RPMI7951 (cell line): ENCODE measurements at places on chromosomes 4 and X. TPM values are rescaled to one million over a fixed set of nuclear protein-coding genes. Genes with fewer than 3 reads are reported as not detected.
A peak's percentile ranks its signal among the peaks of the same experiment; 100 is the strongest.

The LRIT3 gene
- not detected in 2 replicates for total RNA-seq

The SGMS2 gene
- 14.0 and 15.3 TPM in 2 replicates for total RNA-seq

The APELA gene
- total RNA-seq, result not detected in 2 replicates

The ZNF185 gene
- total RNA-seq, result 2.9 and 3.3 TPM in 2 replicates

The NAP1L3 gene
- 10.3 and 11.4 TPM in 2 replicates for total RNA-seq

The ESX1 gene
- total RNA-seq, result not detected in 2 replicates

- no peak for DNase-seq
Observed at GRCh38 chr4:121709766-121710405, 13.1 kb upstream of the ANXA5 start.

DNA sequence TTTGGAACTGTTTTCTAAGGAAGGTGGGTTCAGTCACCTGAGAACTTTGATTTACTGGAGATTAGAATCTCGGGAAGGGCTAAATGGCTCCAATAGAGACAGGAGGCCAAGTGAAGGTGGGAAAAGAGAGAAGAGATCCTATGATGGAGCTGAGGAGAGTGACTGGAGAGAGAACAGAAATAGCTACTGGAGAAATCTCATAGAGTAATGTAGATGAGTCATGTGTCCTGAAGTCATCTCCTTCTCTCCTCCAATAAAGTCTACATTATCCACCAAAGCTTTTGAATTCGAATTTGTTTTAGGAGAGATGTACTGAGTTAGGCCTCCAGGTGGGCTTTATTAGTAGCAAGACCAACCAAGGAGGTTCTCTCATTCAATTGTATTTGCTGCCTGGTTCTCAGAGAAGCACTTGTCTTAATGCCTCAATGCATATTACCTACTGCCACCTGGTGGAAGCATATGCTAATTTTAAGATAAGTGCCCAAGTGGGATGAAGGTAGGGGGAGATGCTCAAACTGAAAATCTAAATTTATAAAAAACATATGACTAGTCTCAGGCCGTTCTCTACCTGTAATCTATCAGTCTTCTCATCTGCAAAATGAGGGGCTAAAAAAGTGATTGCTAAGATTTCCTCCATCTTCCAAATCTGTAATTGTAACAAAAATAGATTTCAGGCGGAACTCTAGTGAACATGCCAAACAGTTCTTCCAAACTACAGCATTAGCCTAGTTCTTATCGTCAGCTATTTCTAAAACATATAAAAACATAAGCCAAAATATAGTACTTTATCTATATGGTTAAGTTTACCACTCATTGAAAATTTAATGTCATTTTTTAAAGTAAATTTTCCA lies 24.4 kb downstream of the TXK start:
- peak; percentile 51 for DNase-seq

GRCh38 chr4:168667376-168667775 lies 170.5 kb downstream of the PALLD start:
- no peak for DNase-seq

DNA sequence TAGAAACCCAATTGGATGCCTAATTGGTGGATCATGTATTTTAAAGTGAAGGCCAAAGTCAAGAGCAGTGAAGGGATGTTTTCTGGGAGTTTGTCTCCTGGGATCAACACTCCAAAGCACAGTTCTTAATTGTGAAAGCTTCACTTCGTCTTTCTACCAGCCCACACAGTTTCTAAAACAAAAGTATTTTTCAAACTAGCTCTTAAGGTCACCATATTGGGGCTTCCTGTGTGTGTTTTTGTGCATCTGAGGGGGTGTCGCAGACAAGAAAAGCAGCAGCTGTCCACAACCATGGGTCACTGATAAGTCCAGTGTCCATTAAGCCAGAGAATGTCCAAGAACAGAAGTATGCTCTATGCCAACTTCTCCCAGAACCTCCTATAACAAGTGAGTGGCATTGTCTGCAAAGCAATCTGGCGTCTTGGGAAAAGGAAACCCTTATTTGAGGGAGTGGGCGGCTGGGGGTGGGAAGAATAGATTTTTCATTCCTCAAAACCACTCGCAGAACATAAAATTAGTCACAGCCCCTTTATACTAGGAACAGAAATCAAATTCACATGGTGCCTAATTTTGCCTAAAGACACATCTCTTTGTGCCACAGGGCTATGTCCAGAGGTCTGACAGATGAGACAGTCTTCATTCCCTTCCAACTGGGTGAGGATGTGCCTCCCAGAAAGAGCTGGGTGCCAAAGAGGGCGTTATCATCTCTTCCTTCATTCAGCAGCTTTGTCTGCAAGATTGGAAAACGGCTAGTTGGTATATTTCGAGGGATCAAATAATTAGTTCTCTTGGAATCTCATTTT lies 610.4 kb downstream of the BCOR start:
- DNase-seq, result peak; percentile 39

- no peak for DNase-seq
Observed at GRCh38 chr4:132123870-132124623, 1025.0 kb upstream of the PCDH10 start.

DNA sequence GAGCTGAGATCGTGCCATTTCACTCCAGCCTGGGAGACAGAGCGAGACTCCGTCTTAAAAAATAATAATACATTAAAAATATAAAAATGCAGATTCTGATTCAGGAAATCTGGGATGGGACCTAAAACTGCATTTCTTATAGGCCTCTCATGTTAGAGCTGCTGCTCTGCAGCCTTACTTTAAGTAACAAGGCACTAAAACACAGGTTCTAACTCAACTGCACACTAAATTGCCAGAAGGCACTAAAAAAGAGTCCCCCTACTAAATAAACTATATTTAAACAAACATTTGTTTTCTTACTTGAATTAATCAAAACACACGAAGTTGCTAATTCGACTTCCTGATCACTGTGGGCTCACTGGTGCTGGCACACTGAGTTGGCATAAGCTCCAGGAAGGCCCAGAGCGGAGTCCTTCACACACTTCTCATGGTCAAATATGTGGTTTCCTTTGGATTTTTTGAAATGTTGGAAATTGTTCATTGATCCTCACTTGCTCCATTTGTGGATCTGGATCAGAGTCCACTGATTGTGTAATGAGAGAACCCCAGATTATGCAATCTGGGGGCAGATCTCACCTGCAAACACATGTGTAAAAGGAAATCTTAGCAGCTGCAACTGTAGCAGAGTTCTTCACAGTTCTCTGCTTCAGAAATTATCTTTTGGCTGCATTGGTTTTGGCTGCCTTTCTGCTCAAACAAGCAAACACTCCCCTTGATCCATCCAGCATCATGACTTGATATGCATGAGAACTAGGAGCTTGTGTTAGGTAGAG lies 59.3 kb downstream of the AFF1 start:
- no peak for DNase-seq

- DNase-seq, result no peak
Observed at GRCh38 chr4:29047341-29048041, 1672.7 kb upstream of the PCDH7 start.
